ENCODE measurements at places on chromosomes 5 and 9.
A peak's percentile ranks its signal among the peaks of the same experiment; 100 is the strongest.

GRCh38 chr5:10507575-10508096 is 56.2 kb upstream of the ANKRD33B start:
- DNase-seq: peak; percentile 89

GRCh38 chr9:8961186-8961851 is 1161.7 kb upstream of the DMAC1 start:
- peak; percentile 81 for DNase-seq

DNA sequence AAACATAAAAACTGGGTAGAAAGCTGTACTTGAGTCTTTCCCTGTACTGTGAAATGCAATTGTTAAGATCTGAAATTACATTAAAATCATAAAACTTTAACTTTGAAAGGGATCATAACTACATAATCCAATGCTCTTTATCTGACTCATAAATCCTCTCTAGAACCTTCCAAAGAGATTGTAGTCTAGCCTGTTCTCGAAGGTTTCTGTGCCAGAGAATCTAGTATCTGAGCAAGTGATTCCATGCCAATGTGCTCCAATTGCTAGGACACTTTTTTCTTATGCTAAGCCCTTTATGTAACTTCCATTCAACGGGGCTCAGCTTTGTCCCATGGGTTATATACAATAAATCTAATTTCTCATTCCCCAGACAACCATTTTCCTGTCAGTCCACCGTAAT is 21.1 kb downstream of the DDX31 start:
- no peak for DNase-seq

DNA sequence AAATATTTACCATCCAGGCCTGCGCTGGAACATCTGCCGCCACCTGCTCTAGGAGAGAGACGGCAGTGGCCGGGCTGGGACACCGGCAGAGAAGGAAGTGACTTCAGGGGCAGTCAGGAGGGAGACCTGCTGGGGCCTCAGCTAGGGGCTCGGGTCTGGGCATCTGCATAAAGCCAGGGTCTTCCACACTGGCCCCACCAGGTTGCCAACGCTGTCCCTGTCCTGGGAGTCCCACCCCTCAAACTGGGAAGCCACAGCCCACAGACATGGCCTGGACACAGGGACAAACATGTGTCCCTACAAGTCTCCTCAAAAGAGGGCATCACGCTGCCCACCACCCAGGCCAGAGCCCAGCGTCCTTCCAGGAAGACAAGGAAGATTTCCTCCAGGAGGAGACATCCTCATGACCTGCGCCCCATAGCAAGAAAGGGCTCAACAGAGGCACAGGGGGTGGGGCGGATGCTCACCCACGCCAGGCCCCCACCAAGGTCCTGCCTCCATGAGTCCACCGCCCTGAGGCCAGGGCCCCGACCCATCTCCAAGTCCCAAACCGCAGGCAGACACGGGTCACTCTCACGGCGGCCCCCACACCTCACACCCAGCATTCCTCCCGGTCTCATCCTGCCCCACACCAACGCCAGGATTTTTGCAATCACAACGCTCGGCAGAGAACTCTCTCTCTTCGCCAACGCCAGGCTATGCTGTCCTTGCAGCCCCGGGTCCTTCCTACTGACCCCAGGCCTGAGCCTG is 9.0 kb downstream of the VAV2 start:
- DNase-seq: no peak

DNA sequence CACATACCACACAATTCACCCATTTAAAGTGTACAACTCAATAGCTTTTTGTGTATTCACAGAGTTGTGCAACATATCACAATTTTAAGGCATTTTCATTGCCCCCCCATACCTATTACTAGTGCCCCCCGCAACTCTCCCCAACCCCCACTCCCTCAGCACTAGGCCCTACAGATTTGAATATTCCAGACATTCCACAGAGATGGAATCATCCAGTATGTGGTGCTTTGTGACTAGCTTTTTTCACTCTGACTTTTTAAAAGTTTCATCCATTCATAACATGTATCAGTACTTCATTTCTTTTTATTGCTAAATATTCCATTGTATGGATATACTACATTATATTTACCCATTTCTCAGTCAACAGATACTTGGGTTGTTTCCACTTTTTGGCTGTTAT is 102.9 kb upstream of the LRRTM2 start:
- DNase-seq: no peak

- no peak for DNase-seq
Measured at GRCh38 chr9:86043586-86043985, 55.8 kb downstream of the GOLM1 start.

Measured in NCI-H69 (cell line).